Fibroblast of lung (primary cell): ENCODE measurements at places on chromosomes 1 and 21. TPM values are rescaled to one million over a fixed set of nuclear protein-coding genes. Genes with fewer than 3 reads are reported as not detected.

The ZNF593OS gene
- not detected in 2 replicates for total RNA-seq

The LAPTM5 gene
- total RNA-seq, result under 0.01 TPM in 2 replicates

The TMEM167B gene
- total RNA-seq, result 39.5 and 52.2 TPM in 2 replicates

The GCSAML gene
- not detected in 2 replicates for total RNA-seq

The EFNA3 gene
- total RNA-seq, result 0.33 and 0.51 TPM in 2 replicates

The IQGAP3 gene
- 1.3 and 16.0 TPM in 2 replicates for total RNA-seq

The CZIB gene
- 56.5 and 60.6 TPM in 2 replicates for total RNA-seq

The MROH7 gene
- under 0.01 and 0.33 TPM in 2 replicates for total RNA-seq

The TBX19 gene
- 0.26 and 1.2 TPM in 2 replicates for total RNA-seq

The JAM2 gene
- 1.0 and 2.1 TPM in 2 replicates for total RNA-seq

The CSMD2 gene
- 6.9 and 7.6 TPM in 2 replicates for total RNA-seq

The LAMB3 gene
- 12.1 and 23.3 TPM in 2 replicates for total RNA-seq

The FASLG gene
- total RNA-seq, result not detected in 2 replicates

The LPGAT1 gene
- 34.7 and 39.3 TPM in 2 replicates for total RNA-seq

The S100A1 gene
- total RNA-seq, result 0.17 TPM in 1 of 2 replicates, not detected in the other

The GNG4 gene
- under 0.01 TPM in 2 replicates for total RNA-seq

The ARMH1 gene
- 2.3 and 6.4 TPM in 2 replicates for total RNA-seq

The PALMD gene
- 0.51 and 1.5 TPM in 2 replicates for total RNA-seq

The TNFRSF4 gene
- total RNA-seq, result under 0.01 and 0.17 TPM in 2 replicates

The RAP1GAP gene
- total RNA-seq, result under 0.01 and 0.26 TPM in 2 replicates
